T-helper 2 cell treated with Interferon-gamma antibody and Interleukin-4, amounts not matched to agents 5 μg/mL and 100 μg/mL, for 36 hours (primary cell): ENCODE measurements at places on chromosomes 2 and 18.

DNA sequence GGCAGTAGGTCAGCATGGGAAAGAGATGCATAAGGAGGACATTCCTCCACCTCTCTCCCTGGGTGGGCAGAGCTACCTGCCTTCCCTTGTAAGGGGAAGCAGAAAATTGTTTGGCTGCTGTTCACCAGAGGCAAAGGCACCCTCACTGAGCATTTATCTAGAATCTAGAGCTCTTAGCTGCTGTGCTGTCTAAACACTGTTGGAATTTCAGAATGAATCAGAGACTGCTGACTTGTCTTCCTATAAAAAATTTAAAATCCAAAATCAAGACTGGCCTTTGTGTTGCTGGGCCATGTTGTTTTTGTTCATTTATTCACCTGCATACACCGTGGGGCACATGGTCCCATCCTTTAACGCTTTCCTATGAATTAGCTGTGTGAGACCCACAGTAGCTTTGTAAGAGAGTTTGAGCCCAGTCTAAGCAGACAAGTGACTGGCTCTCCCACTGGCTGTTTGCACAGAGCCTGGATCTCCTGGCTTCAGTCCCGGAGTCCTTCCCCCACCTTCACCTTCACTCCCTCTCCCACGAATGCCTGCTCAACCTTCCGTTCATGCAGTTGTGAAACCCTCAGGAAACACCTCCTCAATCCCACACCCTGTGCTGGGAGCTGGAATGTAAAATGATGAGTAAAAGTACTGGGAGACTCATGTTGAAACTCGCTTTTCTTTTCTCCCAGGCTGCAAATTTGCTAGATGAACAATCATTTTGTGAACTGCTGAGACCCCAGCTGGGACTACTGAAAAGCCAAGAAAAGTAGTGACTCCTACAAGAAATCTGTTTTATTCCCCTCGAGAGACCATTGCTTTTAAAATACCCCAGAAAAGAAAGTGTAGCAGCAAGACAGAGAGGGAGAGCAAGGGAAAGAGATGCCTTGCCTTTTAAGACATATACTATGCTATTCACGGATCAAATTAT, 76.2 kb downstream of the FAM168B start:
- DNase-seq = no peak

DNA sequence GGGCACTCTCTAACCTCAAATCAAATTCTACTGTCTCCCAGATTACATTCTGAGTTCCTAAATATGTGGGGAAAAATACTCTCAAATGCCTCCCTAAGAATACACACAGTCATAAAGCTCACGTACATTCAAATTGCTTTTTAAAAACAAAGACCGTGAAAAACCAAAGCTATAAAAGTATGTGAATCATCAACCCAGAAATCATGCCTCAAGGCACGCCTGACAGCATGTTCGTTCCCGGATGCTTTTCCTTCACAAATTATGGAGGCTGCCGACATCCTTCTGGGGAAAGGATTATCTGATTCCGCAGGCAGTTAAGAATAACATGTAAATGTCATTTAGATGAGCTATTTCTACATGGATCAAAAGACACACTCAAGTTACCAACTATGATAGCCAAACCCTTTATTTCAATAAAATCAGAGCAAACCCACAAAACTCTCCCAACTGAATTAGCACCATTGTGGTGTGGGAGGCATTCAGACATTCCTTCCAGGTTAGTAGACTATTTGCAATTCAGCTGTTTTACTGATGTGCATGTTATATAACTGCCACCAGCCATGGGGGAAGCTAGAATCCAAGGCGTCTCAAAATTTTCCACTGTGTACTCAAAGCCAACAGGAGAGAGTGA, 398.2 kb upstream of the TRIB2 start:
- no peak for DNase-seq

- DNase-seq = no peak
Measured at GRCh38 chr18:58458304-58458703, 170.6 kb downstream of the ALPK2 start.

- no peak for DNase-seq
Measured at GRCh38 chr2:51000849-51001617, 30.9 kb downstream of the NRXN1 start.

DNA sequence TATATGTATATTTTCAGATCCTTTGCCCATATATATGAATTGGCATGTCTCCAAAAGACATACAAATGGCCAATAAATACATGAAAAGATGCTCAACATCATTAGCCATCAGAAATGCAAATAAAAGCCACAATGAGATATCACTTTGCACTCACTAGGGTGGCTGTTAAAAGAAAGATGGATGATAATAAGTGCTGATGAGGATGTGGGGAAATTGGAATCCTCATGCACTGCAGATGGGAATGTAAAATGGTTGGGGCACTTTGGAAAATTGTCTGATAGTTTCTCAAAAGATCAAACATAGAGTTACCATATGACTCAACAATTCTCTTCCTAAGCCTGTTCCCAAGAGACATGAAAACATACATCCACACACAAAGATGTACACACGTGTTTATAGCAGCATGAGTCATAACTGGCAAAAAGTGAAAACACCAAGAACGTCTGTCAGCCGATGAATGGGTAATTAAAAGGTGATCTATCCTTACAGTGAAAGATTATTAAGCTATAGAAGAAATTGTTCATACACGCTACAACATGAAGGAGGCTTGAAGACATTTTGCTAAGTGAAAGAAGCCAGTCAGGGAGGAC, 19.7 kb downstream of the NGEF start:
- DNase-seq = no peak

DNA sequence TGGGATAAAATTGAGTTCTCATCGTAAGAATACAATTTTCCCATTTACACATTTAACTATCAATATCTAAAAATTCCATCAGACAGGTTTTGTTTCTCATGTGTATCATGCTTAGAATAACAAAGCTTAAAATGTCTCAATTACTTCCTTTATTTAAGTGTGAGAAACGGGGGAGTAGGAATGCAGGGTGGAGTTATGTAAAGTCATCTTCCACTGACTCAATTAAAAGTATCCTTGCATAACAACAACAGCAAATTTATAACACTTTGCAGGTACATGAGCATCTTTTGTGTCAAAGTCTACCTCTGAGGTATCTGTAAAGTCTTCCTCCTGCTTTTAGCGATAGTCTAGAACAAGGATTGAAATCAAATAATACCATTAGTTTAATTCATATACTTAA, 327.1 kb downstream of the EPHA4 start:
- no peak for DNase-seq

DNA sequence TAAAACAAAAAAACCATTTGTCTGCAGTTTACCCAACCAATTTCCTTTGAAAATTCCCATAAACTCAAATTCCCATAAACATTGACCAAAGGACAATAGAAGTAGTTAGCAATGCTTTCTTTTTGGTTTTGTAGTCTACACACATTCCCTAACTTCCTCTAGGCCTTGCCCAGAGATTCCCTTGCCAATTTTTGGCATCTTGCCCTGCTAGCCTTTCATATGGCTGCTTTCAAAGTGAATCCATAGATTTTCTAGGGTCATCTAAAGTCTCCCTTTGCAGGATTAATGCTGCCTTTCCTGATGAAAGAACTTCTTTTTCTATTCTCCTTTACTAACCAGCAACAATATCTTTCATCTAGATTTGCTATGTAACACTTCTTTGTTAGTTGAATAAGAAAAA, 33.4 kb downstream of the THSD7B start:
- no peak for DNase-seq

- DNase-seq = no peak
Measured at GRCh38 chr18:44742718-44743311, 62.1 kb downstream of the SETBP1 start.

- DNase-seq = no peak
Measured at GRCh38 chr2:110993557-110994231, 127.0 kb upstream of the BCL2L11 start.

DNA sequence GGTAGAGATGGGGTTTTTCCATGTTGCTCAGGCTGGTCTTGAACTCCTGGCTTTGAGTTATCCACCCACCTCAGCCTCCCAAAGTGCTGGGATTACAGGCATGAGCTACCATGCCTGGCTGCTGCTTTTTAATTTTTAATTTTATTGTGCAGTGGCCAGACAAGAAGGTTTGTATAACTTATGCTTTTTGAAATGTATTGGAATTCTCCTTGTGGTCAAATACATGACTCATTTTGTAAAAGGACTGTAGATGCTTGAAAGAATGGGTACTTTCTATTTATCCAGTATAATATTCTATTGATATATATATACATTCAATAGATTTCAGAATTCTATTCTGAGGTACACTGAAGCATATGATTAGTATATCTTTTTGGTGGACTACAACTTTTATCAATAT, 82.6 kb upstream of the ST3GAL5 start:
- DNase-seq = no peak

- DNase-seq = no peak
Measured at GRCh38 chr2:203959265-203959664, 22.7 kb downstream of the ICOS start.

DNA sequence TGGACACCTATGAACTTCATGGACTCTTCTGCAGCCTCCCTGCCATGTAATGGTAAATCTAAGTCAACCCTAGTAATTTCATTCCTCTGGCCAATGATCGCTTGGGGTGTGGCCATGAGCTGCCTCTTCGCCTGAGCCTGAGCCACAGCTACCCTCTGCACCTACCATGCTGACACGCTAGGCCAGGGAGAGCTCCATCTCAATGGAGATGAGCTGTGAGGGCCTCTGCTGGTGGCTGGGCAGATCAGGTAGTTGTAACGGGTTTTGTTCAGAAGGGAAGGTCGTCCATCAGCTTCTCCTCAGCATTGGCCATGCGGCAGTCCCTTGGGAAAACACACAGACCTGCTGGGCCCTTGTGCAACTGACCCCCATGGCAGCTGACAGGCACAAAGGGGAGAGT, 24.4 kb downstream of the MPHOSPH10 start:
- DNase-seq = no peak

DNA sequence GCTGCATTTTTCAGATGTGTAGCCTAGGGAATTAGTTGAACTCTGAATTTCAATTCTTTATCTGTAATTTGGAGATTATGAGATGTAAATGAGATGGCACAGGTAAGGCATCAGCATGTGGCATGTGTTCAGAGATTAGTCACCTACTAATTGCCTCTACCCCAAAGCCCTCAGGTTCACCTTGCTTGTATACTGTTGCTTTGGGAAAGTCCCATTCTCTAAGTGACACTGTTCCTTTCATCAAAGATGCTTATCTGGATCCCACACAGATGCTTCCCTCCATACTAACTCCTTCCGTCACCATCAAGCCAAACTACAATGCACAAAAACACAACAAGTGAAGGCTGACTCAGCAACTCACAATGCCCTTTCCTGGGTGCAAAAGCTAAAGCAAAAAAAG, 143.7 kb downstream of the LRATD1 start:
- DNase-seq = no peak

DNA sequence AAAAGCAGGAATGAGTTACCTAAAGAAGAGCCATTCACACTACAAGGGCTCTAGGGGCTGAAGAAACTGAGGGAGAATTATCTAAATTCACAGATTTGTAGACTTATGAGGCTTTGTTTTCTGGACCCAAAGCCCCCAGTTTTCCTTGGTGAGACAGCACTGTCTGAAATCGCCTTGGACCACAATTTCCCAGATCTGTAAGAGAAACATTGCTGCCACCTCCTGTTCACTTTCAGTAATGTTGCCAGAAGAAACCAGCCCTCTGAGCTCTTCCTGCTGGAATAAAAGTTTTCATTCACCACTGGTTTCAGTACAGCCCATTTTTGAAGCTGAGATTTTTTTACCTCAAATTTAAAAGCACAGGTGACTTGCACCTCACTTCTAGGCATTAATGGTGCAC, 169.2 kb downstream of the CDH20 start:
- DNase-seq = no peak

DNA sequence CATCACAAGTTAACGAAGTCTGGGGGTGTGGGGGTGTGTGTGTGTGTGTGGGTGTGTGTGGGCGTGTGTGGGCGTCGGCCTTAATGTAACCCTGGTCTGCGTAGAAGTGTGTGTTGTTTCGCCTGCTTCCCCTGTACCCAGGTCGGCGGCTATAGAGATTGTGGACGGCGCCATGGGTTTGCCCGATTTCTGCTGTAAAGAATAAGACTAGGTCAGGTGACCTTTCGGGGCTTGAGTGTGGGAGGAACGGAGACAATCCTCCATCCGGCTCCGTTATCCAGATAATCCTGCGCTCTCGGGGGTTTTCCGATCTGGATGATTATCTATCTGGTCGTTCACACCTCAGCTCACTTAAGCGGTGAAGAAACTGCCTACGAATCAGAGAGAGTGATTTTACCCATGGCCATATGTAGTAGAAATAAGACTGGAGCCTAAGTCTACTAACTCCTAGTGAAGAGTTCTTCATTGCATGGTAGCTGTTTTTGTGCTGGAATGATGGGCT, 543 bp downstream of the HADHB start:
- DNase-seq = peak; percentile 78

DNA sequence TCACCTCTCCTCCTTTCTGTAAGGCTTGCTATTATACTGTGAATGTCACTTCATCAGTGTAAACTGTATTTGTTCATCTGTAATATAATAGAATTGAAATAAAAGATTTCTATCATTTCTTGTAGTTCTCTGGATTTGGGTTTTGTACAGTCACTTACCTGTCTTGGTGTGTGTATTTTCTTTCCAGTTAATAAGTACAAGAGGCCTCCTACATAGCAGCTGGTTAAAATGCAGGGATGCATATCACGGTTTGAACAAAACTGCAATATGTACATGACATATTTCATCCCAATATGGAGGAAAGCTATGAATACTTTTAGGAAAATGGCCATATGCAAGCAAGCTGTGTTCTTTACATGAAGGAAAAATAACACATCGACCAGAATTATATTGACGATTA, 5.4 kb upstream of the STAT1 start:
- DNase-seq = no peak

DNA sequence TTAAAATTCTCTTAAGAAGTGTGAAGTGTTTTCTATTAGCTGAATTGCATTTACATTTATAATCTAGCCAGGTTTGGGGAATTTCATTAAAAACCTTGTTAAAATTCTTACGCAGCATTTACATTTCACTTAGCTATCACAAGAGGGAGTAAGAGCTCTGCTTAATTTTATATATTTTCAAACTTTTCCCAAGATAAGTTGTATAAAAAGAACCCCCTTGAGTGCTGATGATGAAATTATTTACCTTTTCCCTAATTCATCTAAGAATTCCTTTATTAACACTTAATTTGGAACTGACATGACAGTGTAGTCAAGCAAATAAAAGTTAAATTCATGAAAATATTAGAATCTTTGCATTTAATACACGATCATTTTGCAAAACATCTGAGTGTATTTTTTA, 54.2 kb upstream of the ZSWIM2 start:
- no peak for DNase-seq

- DNase-seq = no peak
Measured at GRCh38 chr2:129689653-129690448, 289.6 kb upstream of the RAB6C start.

- DNase-seq = no peak
Measured at GRCh38 chr2:860259-860855, 90.3 kb upstream of the SNTG2 start.

- DNase-seq = no peak
Measured at GRCh38 chr18:523561-523960, 23.1 kb upstream of the COLEC12 start.

GRCh38 chr2:200305797-200306195, 697 bp upstream of the SPATS2L start:
- no peak for DNase-seq
